ENCODE measurements at places on chromosomes 7 and 10.

DNA sequence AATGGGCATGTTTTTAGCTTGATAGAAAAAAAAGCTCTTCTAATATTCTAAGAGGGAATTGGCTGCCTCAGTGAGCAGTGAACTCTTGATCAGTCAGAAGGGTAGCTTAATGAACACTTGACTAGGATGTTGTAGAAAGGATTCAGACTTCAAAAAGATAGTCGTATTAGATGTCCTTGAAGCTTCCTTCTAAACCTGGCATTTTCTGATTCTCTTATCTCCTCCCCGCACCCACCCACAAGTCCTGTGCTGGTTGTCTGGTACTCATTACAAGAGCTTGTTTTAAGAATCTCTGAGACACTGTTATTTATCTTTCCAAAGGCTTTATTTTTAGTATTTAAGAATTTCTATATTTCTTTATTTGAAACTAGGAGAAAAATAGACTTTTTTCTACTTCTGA, 7.4 kb upstream of the SMIM30 start:
- DNase-seq, result no peak

- no peak for DNase-seq
These were observed 15.2 kb downstream of the SND1 start for GRCh38 chr7:127667017-127667670.

GRCh38 chr10:12448340-12448728, 99.0 kb downstream of the CAMK1D start:
- DNase-seq, result no peak

GRCh38 chr10:851901-852300, 79.6 kb downstream of the LARP4B start:
- no peak for DNase-seq

GRCh38 chr10:131337741-131338140, 26.2 kb upstream of the TCERG1L start:
- DNase-seq, result no peak

GRCh38 chr10:21238717-21239116, 286.8 kb downstream of the SKIDA1 start:
- no peak for DNase-seq

Data from stimulated activated CD4-positive, alpha-beta T cell treated with anti-CD3 and anti-CD28 coated beads, Interleukin-15, amount 100 ng/mL, for 1 hour (primary cell).